SJCRH30 (cell line): ENCODE measurements at places on chromosomes 5 and 9. TPM values are rescaled to one million over a fixed set of nuclear protein-coding genes. Genes with fewer than 3 reads are reported as not detected.

GRCh38 chr9:112846528-112847488 is 43.9 kb downstream of the SLC46A2 start:
- peaks cover 4% of the 10 kb centered on the region; the same call in 1 of the 2 replicates for H3K4me1 ChIP-seq
- DNase-seq = peak; percentile 36
- peaks cover 2% of the 10 kb centered on the region; the same call in 1 of the 2 replicates for H3K36me3 ChIP-seq
- H3K27ac ChIP-seq = no peak overlapping the region
- no peaks in the 10 kb centered on the region for H3K27me3 ChIP-seq

DNA sequence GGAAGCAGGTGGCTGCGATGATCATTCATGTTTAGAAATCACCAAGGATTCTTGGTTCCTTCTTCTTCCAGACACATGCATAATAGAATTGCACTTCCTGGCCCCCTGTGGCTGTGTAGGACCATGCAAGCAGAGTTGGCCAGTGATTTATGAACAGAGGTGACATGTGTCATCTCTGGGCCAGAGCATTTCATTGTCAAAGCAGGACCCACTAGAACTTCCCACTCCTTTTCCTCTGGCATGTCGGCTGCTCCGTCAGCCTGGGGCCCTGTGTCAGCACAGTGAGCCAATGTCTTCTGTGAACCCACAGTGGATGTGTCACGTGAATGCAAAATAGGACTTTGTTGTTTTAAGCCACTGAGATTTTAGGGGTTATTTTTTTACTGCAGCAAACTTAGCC is 59.2 kb downstream of the HSD17B3 start:
- H3K4me3 ChIP-seq = no peak overlapping the region
- no peak for DNase-seq
- no peaks in the 10 kb centered on the region for H3K36me3 ChIP-seq

GRCh38 chr5:22531986-22532385 is 321.2 kb downstream of the CDH12 start:
- no peaks in the 10 kb centered on the region for H3K27me3 ChIP-seq
- H3K4me3 ChIP-seq = no peak overlapping the region
- no peaks in the 10 kb centered on the region for H3K4me1 ChIP-seq
- DNase-seq = no peak

- no peaks in the 10 kb centered on the region for H3K36me3 ChIP-seq
- no peak for DNase-seq
- no peak overlapping the region for H3K27ac ChIP-seq
- H3K27me3 ChIP-seq = 0 out of 2 replicates have a peak, but pooled peaks cover 3% of the 10 kb centered on the region
- no peaks in the 10 kb centered on the region for H3K4me1 ChIP-seq
Observed at GRCh38 chr9:124457079-124457886, 7.0 kb downstream of the ADGRD2 start.

DNA sequence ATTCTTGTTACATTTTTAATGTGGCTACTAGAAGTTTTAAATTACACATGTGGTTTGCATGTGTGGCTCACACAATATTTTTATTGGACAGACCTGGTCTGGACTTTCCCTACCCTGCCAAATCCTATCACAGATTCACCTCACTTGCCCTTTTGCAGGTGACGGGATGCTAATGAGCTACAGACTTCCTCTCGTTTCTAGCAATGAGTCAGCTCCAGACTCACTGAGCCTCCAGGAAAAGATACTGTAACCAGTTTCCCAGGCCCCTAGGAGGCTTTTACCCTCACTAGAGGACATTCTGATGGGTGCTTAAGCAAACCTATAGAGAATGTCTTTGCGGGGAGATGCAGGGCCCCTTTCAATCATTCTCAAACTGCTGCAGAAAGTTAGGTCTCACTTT is 135.4 kb downstream of the WDR41 start:
- H3K36me3 ChIP-seq = no peaks in the 10 kb centered on the region
- no peak overlapping the region for H3K27ac ChIP-seq
- DNase-seq = no peak
- H3K4me1 ChIP-seq = no peaks in the 10 kb centered on the region
- no peaks in the 10 kb centered on the region for H3K27me3 ChIP-seq

Gene DBH
- total RNA-seq = 2.2 and 2.5 TPM in 2 replicates
